Osteoblast (primary cell): ENCODE measurements at places on chromosomes 5 and 9. TPM values are rescaled to one million over a fixed set of nuclear protein-coding genes. Genes with fewer than 3 reads are reported as not detected.

The PCDHA4 gene
- 0.72 and 0.88 TPM in 2 replicates for total RNA-seq

DNA sequence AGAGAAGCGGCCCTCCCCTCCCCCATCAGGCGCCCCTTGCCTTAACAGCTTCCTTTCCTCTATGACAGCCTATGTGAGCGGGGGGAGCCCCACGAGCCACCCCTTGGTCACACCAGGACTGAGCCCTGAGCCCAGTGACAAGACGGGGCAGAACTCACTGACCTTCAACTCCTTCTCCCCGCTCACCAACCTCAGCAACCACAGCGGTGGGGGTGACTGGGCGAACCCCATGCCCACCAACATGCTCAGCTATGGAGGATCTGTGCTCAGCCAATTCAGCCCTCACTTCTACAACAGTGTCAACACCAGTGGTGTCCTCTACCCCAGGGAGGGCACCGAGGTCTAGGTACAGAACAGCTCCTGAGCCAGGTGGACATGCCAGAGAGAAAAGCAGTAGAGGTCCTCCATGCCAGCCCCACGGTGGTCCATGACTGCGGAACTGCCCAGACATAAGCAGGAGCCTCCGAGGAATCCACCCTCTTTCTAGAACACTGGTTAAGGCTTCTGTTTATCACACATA lies 2.6 kb downstream of the FOXI1 start:
- H3K36me3 ChIP-seq = no peaks in the 10 kb centered on the region
- DNase-seq = no peak
- no peaks in the 10 kb centered on the region for H3K4me1 ChIP-seq
- no peak overlapping the region for H3K4me3 ChIP-seq

DNA sequence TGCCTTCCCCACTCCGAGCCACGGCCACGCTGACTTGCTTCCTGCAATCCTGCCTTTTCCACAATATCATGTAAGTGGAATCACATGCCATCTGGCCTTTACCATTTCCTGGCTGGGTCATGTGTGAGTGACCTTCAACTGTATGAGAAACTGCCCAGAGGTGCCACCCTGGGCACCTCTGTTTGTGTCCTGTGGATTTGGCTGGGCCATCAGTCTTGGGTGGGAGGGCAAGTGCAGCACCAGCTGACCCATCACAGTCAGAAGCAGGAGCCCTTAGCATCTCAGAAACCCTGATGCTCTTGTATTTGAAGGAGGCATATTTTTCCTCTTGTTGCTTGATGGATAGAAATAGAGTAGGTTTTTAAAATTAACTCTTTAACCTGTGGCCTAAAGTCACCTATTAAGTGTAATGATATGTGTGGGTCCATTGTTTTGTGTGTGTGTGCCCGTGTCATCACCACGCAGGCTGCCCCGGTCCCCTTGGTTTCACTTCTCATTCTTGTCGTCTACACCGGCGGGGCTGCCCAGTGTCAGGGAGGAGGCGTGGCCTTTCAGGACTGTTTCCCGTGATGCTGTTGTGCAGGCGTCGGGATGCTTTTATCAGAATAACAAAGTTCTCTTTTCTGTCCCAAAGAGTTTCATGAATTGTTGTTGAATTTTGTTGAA lies 52.1 kb upstream of the CACNA1B start:
- peaks cover 7% of the 10 kb centered on the region for H3K36me3 ChIP-seq
- no peaks in the 10 kb centered on the region for H3K4me1 ChIP-seq
- DNase-seq = peak; percentile 14
- no peaks in the 10 kb centered on the region for H3K27me3 ChIP-seq
- no peak overlapping the region for H3K4me3 ChIP-seq
- no peak overlapping the region for H3K27ac ChIP-seq

- DNase-seq = no peak
- no peak overlapping the region for H3K4me3 ChIP-seq
- no peaks in the 10 kb centered on the region for H3K36me3 ChIP-seq
These were observed 77.0 kb downstream of the OXCT1 start for GRCh38 chr5:41793141-41793770.

- H3K36me3 ChIP-seq = peaks cover 33% of the 10 kb centered on the region
- H3K27me3 ChIP-seq = no peaks in the 10 kb centered on the region
- no peak overlapping the region for H3K4me3 ChIP-seq
- no peak for DNase-seq
- H3K27ac ChIP-seq = no peak overlapping the region
- no peaks in the 10 kb centered on the region for H3K4me1 ChIP-seq
These were observed 64.4 kb upstream of the CACNA1B start for GRCh38 chr9:137813167-137813566.

- no peaks in the 10 kb centered on the region for H3K4me1 ChIP-seq
- no peak overlapping the region for H3K4me3 ChIP-seq
These were observed 68.8 kb downstream of the SLC44A1 start for GRCh38 chr9:105313238-105313637.

DNA sequence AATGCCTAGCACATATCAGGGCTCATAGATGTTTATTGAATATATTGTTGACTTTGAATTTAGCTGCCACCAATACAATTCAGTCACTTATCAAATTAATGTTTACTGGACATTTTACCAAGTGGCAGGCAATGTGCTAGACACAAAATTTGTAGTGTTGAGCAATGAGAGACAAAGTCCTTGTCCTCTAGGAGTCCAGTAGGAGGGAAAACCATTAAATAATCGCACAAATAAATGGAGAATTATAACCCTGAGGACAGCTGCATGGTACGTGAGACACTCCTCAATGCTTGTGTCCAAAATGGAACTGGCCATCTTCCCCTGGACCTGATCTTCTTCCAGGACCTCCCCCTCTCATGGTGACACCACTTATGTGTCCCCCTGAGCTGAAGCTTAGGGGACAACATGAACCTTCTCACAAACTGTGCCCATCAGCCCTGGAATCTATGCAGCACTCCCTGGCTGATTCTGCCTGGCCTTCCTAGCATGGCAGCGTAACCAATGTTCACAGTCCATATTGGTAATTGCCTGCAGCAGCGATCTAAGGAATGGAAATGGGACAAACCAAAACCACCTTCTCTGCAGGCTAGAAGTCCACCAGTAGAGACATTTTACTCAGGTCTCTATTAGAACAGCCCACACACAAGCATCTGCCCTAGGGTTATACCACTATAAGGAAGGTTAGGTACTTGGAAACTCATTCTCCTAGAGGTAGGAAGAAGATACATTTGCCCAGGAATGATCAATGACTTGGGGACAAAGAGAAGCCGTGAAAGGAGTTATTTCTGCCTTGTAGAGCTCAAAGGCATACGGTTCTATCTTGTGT lies 75.5 kb downstream of the FGF1 start:
- no peak overlapping the region for H3K4me3 ChIP-seq
- no peaks in the 10 kb centered on the region for H3K36me3 ChIP-seq
- peak; percentile 52 for DNase-seq
- H3K27me3 ChIP-seq = no peaks in the 10 kb centered on the region
- peaks cover 5% of the 10 kb centered on the region for H3K4me1 ChIP-seq
- no peak overlapping the region for H3K27ac ChIP-seq
